Esophagus squamous epithelium (tissue), 5 donors: ENCODE measurements at places on chromosomes 6 and 20.

DNA sequence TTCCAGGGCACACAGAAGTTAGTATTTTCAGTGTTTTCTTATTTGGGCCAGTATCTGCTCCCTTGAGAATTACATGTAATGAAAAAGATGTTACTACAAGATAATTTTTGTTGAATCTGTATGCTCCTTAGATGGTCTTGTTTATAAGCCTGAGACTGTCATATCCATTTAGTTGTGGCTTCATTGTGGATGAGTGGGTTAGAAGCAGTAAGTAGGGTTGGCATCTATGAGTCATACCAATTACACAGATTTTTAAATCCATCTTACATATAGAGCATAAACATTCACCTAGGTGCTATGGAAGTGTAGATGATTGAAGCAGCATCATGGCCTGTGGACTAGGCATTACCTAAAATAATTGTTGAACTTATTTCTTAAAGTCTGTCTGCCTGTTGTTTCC is 13.5 kb upstream of the BAG2 start:
- no peak for DNase-seq

DNA sequence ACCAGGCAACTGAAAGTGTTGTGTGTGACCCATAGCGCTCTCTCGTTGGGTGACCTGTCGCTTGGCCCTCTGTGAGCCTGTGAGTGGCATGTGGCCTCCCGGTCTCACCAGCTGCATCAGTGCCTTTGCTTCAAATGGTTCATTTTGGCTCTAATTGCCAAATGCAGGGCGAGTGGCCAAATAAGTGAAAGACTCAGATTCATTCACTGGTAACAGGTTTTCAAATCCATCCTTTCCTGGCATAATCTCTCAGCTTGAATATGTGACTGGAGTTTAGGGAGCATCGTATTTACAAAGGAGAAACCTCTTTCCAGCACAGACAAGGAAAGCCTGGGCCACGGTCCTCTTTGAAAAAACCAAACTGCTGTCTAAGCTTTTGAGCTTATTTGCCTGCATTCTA is 321.6 kb upstream of the QKI start:
- no peak for DNase-seq

DNA sequence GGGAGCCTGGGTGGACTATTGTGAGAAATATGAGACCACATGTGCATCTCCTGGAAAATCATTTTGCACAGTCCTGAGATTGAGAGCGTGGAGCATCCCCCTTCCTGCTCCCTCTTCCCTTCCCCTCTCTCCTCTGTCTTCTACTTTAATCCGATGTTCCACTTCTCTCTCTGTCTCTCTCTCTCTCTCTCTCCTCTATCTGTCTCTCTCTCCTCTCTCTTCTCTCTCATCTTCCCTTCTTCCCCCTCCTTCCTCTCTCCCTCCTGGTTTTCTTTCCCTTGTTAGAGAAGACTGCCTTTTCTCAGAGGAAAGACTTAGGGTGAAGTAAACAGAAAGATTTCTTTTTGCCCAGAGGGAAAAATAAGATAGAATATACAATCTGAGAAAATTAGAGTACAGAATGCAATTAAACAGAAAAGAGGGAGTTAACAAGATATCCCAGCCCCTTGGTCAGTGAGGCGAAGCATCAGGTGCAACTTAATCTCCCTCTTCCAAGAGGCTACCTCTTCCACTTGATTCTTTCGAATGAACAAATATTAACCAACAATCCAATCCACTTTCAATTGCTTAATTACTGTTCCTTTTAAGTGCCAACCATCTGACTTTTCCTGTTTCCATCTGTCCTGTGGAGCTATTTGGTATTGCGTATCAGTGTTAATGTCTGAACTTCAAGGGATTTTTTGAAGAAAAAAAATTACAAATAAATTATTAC is 14.6 kb downstream of the KHDC1 start:
- DNase-seq = no peak

GRCh38 chr20:37273988-37274387 is 12.4 kb upstream of the GHRH start:
- no peak for DNase-seq

DNA sequence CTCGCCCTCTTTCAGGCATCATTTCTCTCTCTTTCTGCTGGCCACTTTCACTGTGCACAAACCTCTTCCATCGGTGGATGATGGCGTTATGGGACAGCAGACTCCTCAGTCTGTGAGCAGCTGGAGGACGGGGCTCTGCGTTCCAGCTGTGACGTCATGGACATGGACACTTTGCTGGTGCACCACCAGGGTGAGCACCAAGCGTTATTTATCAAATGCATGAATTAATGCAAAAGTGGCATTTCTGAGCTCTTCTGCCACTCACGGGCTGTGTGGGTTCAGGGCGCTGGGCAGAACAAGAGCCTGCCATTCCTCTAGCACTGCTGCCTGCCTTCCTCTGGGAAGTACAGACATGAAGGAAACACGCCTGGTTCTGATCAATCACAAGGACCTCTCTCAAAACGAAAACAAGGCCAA is 82.9 kb upstream of the MPC1 start:
- DNase-seq = no peak

GRCh38 chr6:145267076-145267867 is 468.0 kb downstream of the EPM2A start:
- no peak for DNase-seq

- no peak for DNase-seq
Measured at GRCh38 chr20:63156221-63156671, 59.7 kb downstream of the YTHDF1 start.

GRCh38 chr6:3292431-3293197 is 33.9 kb downstream of the PSMG4 start:
- DNase-seq = no peak

DNA sequence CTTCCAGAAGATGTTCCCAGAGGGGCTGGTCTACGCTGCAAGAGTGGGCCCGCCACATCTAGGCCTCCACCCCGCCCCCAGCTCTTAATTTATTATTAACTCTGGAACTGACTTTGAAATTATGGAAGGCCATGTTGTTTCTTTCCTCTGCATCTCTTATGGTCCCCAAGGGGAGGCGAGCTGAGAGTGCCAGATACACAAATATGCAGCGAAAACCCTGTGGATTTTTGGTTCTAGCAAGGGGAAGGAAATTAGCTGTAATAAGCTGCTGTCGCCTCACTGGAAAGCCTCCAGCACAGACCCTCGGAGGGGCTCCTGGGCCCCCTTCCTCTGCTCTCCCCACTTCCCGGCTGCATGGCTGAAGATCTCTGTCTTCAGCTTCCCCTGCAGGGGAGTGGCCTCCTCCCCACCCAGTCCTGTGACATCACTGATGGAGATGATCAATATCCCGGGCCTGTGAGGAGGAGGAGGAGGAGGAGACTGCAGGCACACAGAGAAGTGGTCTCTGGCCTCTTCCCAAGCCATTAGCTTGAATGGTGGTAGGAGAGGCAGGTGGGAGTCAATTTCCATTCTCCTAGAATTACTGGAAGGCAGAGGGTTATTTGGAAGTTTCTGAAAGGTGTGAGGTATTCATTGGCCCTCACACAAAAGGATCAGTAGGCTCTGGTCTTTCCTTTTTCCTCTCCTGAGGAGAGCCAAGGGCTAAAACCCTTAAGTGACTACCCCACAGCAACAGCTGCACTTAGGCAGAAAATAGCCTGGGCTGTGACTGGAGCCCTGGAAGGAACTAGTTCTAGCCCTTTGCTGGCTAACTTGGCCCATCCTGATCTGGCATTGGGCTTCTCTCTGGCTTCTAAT is 39.7 kb upstream of the CCDC167 start:
- no peak for DNase-seq

DNA sequence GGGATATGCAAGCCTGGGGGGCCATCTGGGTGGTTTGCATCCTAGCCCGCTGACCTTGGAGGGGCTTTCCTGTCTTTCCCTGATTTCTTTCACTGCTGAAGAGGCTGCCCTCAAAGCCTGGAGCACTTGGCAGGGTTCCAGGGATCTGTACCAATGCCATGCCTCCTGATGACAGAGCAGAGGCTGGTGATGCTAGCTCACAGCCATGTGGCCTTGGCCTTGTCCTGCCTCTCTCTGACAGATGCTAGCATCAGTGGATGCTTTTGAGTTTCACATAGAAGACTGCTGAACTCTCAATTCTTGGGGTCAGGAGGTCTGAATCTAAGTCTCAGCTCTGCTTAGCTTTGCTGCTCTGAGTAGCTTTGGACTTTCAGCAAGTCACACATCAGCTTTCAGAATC is 21.9 kb upstream of the RREB1 start:
- DNase-seq = no peak

DNA sequence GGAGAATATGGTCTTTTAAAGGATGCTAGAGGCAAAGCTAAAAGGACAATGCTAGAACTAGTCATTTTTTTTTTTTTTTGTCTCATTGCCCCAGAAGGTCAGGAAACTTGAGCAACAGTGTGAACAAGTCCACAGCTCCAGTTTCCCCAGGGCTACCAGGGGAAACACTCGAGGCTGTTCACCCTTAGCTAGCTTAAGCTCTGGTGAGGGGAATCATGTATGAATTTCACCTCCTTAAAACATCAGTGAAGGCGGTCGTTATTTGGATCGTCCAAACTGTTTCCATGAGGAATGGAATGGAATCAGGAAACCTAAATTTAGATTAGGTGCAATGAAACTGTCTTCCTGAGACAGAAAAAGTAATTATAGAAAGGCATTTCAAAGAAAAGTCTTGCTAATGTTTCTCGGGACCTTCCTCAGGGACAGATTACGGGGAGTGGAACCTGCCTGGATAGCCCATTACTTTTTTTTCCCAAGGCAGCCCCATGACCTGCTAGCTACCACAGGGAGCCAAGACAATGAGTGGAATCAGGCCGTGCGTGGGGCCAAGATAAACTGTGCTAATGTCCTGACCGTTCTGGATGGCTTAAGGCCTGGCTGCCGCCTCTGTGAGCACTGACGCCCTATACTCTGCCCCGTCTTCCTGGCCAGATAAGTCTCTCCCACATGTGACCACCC is 164.8 kb upstream of the SGK1 start:
- no peak for DNase-seq
